AG20443 (cell line): ENCODE measurements at places on chromosomes 3 and 15.

- no peak for DNase-seq
Observed at GRCh38 chr3:42884324-42884723, 8.6 kb upstream of the CYP8B1 start.

- no peak for DNase-seq
Observed at GRCh38 chr15:80010131-80010673, 39.2 kb upstream of the BCL2A1 start.

DNA sequence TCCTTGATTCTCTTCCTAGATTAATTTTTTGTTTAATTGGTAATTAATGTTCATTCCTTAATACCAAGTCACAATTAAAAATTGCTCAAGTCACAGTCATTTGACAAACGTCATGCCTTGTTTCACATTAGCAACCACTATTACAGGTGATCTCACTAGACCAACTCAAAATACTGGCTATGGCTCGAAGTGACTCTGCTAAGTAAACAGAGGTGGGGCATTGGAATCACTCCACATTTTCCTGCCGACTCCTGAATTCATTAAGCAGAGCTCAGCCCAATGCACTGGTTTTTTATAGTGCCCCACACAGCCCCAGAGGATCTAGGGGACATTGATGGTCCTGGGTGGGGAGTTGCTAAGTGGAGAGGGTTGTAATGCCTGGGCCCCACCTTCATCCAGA is 201.2 kb upstream of the NSMCE3 start:
- no peak for DNase-seq

DNA sequence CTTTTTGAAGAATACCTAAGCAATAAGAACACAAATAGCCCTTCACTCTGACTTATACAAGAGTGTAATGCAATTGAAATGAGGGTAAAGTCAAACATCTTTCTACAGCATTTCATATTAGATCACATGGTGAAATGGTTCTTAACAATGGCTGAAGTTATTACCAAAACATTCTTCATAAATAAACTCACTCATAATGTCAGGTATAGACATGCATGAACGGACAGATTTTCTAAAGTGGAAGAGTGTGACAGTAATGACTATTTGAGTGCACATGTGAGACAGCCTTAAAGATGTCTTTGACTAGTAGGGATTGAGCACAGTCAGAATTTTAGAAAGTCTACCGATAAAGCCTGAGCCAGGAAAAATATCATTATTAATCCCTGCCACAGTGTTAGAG is 471.0 kb downstream of the ZPLD1 start:
- no peak for DNase-seq

DNA sequence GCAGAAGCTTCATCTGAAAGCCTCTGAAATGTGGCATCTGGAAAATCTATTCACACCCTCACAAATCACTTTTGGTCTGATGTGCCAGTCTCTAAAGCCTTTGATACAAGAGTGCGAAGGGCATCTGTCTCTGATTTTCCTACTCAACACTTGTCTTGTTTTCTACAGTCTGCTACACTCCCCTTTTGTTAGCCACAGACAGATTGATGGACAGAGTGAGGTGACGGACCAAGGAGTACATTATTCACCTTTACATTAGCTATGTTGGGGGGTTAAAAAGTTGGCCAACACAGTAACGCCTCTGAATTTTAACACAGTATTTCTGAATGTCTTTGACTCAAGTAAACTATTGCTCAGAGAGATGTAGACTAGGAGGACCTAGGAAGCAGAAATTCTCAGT is 63.1 kb downstream of the TNIK start:
- DNase-seq = no peak

- DNase-seq = no peak
Observed at GRCh38 chr3:182597621-182598041, 195.7 kb upstream of the ATP11B start.

- DNase-seq = no peak
Observed at GRCh38 chr15:46411900-46412299, 777.1 kb downstream of the SQOR start.

DNA sequence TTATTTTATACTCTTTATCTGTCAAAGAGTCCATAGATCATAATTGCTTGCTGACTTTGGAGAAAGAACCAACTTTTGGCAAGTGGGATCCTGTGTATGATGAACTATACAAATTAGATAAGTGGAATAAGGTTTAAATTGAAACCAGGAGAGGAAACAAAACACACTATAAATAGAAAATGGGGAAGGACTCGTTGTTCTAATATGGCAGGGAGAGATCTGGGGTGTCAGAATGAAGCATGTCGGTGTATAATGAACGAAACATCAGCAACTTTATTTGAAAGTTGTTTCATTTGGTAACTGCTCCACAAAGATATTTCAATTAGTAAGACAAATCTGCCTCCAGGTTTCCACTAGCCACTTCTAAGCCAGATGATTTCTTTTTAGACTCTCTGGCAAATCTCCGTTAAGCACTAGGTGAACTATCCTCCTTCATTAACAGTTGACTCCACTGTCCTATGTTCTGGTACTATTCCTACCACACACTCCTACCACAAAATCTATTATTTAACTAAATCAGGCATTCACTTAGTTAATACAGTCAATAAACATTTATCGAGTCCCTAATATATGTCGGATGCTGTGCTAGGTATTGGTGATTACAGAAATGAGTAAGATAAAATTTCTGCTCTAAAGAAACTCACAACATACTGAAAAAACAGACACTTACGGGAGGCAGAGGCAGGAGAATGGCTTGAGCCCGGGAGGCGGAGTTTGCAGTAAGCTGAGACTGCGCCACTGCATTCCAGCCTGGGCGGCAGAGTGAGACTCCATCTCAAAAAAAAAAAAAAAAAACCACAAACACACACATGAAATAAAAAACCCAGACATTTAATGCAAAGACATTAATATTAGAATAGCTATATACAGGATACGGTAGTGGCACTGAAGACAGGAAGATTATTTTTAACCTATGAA is 20.1 kb downstream of the SLC15A2 start:
- DNase-seq = no peak

- no peak for DNase-seq
Observed at GRCh38 chr3:169348276-169348675, 315.2 kb downstream of the MECOM start.

GRCh38 chr3:148439254-148439822 is 258.4 kb upstream of the AGTR1 start:
- no peak for DNase-seq
